ENCODE measurements at places on chromosomes 12 and 14.

- DNase-seq = no peak
These were observed 32.1 kb downstream of the PRKAB1 start for GRCh38 chr12:119700078-119700477.

DNA sequence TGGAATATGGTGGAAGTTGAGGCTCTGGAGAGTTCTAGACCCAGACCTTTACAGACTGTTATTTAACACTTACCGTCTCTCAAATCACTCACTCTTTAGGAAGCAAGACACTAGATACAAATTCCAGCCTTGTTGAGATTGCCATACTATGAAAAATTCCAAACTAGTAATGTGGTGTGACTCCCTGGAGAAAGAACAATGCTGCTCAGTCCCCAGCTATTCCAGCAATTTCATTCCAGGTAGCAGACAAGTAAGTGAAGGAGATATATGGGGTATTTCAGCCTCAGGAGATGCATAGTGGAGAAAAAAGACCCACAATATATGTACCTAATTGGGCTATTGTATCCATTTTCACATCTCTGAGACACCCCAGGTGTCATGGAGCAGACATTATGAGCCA, 678.9 kb upstream of the LMO3 start:
- DNase-seq = no peak

- DNase-seq = no peak
These were observed 270.0 kb downstream of the EGLN3 start for GRCh38 chr14:33680873-33681272.

DNA sequence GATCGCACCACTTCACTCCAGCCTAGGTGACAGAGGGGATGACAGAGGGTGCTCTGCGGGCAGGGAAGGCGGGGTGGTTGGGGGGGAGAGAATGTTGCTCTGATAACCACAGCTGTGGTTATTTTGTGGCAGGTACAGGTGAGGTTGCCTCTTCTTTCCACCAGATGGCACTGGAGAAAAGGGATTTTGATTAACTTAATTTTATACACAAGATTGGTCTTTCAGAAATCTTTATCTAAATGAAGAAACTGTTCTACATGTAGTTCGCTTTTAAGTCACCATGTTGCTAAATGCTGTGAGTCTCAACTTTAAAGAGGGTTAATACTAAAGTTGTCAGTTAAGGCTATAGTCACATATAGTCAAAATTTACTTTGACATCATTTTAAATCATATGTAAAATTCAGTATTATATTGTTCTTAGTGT, 25.7 kb downstream of the FGF23 start:
- peak; percentile 5 for DNase-seq

DNA sequence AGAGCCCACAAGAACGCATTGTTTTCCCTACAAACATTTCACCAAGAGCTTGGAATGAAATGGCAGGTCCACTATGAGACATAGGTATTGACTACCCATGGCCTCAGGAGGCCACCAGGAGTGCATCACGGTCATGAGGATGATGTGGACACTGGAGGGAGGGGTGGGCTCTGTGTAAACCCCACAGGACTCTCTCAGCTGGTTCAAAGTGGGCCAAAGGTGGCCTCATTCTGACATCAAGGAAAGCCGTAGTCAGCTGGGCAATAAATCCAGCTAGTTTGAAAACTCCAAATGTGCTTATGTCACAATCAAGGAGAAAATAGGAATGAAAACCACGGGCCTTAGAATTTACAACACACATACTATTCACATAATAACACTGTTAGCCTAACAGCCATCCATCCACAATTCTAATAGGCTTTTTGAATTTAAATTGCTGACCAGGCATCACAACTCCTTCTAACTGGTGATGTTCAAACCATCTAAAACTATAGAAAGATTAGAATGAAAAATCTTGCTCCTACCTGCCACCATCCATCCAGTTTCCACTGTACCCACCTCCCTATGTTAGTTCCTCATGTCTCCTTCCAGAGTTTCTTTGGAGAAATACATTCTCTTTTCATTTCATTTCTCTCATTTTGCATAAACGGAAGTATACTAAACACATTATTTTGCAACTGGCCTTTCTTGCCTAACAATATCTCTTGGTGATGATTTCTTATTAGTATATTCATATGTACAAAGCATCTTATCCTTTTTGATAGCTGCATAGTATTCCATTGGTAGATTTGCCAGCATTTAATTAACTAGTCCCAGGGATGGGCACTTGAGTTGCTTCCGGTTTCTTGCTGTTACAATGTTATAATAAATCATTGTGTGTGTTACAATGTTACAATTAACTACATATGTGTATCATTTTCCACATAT, 21.5 kb downstream of the CMKLR1 start:
- no peak for DNase-seq

DNA sequence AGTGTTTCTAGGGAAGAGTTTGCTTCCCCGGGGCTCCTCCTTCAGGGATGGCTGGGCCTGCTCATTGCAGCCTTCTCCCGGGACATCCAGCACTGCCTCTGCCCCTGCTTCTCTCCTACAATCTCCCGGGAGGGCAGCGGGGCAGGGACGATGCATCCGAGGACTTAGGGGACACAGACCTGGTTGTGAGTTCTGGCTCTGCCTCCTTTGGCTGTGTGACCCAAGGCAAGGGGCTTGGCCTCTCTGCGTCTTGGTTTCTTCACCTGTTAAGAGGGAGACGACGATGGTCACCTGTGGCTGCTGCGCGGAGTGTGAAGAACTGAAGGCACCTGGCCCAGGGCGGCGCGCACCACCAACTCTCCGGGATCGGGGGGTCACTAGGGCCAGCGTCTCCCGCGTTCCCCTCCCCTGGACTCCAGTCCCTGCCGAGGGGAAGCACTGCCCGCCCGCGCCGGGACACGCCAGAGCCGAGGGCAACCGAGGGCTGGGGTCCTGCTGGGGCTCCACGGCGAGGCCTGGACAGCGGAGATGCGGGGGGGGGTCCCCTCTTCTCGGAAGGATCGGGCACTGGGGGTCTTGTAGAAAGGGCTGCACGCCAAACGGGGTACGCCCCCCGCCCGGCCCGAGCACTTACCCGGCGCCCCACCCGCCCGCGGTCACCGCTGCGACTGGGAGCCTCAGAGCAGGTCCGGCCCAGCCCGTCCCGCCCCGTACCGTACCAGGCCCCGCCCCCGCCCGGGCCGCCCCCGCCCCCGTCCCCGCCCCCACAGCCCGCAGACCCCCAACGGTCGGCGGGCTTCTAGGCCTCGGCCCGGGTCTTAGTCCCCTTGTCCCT, at the start of gene HVCN1:
HVCN1 (minus strand) TSS at position 670 of the 835 bp plus-strand sequence. CDS start 5,870 bp downstream, outside the sequence.
- DNase-seq = peak; percentile 69

Data from nephron progenitor cell (in vitro differentiated cells).